HCT116 (cell line): ENCODE measurements at places on chromosomes 6 and 20.

DNA sequence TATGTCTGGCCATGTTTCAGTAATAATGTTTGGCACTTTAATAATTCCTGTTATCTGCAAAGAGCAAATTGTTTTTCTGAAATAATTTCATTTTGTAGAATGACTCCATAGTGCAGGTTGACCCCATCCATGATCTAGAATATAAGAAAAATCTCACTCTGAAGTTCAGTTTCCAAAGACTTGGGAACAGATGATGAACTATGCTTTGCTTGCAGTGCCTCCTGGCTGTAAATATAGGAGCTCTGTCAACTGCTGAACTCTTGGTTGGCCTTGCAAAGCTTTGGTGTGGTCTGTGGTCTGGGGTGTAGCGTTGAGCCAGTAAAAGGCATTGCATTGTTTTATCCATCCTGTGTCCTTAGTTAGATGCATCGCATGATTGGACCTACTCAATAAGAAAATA is 104.0 kb downstream of the PLCB4 start:
- DNase-seq, result no peak

- no peak for DNase-seq
Observed at GRCh38 chr6:108872141-108872557, 23.9 kb downstream of the ARMC2 start.

DNA sequence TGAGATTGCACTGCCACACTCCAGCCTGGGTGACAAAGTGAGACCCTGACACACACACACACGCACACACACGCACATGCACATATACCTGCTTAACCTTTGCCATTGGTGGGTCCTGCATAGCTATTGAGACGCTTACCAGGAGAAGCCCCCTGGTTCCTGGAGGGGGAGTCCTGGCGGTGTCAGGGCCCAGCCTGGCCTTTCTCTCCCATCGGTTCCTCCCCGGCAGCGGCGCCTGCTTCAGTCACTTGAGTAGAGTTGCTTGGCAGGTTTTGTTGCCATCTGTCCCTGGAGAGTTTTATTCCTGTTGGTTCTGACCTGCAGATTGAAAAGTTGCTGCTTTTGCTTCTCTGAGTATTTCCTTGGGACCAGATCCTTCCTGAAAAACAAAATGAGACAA is 20.6 kb upstream of the FAM209A start:
- DNase-seq, result no peak

- DNase-seq, result no peak
Observed at GRCh38 chr20:38426006-38426897, 8.9 kb downstream of the SNHG17 start.

DNA sequence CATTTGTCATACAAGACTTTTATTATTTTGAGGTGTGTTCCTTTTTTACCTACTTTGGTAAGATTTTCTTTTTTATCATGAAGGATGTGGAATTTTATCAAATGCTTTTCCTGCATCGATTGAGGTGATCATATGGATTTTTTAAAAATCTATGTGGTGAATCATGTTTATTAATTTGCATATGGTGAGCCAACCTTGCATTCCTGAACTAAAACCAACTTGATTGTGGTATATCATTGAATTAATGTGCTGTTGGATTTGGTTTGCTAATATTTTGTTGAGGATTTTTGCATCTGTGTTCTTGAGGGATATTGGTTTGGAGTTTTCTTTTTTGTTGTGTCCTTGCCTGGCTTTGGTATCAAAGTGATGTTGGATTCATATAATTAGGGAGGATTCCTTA is 848.1 kb upstream of the EYS start:
- no peak for DNase-seq

GRCh38 chr6:6891125-6891721 is 216.5 kb upstream of the RREB1 start:
- no peak for DNase-seq
